EH (cell line): ENCODE measurements at places on chromosomes 4 and X.
A peak's percentile ranks its signal among the peaks of the same experiment; 100 is the strongest.

DNA sequence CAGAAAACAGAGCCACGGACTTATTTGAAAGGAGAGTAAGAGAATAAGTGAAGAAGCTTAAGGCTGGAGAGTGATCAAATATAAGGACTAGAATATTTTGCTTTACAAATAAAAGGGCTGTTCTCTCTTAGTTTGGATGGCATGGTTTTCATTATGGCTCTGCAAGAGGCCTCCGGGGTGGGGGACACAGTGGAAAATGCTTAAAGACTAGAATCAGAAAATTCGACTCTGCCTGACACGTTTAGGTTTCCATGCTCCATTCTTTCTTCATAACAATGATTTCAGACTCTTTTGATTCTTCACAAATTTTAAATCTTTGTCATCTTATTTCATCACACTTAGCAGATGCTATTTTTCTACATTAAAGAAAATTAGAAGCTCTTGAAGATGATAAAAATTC lies 632.4 kb upstream of the BOD1L1 start:
- peak; percentile 16 for DNase-seq

GRCh38 chrX:133350751-133351150 lies 64.5 kb downstream of the GPC4 start:
- DNase-seq, result no peak

GRCh38 chrX:94057385-94057784 lies 383.4 kb downstream of the FAM133A start:
- no peak for DNase-seq

DNA sequence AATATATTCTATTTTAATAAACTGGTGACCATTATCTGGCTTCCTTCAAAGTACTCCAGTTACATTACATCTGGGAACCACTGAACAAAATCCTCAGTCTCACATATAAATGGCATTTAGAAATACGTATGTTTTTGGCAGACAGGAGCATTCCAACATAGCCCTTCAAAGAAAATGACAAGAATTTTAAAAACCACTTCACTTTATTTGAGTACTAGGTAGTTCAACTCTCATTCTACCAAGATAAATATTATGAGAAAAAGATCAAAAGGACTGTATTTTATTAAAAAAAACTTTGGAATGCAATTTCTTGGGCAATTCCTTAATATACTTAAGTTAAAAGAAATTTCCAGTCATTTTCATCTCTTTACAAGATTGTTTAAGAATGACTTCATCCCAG lies 17.6 kb downstream of the TNIP3 start:
- DNase-seq, result peak; percentile 44

DNA sequence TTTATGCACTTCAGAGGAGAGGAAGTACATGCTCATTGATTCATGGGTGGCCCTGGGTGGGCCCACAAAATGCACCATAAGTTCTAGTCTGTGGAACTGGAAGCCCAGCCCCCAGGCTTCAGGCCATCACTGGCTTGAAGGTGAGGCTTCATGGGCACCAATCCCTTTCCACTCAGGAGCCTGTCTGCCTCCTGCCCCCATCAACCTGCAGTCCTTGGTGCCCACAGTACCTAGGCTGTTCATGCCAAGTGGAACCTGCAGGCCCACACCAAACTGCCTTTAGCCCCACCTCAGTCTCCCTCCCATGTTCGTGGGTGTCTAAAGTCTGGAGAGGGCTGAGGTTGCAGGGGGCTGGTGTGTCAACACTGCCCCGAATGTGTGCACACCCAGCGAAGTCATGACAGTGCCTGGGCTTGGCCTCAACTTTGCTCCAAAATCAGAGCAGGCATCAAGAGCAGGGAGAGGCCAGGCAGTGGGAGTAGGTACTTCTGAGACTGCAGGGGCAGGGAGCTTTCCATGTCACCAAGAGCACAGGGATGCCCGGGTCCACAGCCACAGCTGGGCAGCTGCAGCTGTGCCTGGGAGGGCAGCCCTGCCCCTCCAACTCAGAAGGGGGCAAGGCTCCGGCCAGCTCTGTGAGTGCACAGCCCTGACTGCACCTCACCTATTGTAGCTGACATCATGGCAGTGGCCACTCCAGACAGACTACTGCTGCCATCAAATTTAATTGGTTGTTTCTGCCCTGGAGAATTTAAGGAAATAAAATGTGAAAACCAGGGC lies 1250.4 kb upstream of the IGFBP7 start:
- DNase-seq, result no peak

DNA sequence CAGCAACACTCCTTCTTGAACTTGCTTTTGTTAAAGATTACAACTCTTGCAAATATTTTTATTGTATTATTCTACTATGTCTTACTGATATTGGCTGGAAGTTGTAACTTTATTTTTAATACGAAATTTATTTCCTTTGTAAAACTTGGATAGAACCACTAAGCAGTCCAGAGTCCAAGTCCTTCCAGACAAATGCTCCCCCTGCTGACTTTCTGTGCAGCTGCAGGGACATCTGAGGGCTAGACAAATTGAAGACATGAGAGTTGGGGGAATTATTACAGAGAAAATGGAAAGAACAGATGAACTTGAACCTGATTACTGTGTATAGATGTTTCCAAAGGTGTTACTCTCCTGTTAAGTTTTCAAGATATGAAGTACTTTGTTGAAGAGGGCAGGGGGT lies 238.8 kb downstream of the GRIA3 start:
- DNase-seq, result peak; percentile 51

DNA sequence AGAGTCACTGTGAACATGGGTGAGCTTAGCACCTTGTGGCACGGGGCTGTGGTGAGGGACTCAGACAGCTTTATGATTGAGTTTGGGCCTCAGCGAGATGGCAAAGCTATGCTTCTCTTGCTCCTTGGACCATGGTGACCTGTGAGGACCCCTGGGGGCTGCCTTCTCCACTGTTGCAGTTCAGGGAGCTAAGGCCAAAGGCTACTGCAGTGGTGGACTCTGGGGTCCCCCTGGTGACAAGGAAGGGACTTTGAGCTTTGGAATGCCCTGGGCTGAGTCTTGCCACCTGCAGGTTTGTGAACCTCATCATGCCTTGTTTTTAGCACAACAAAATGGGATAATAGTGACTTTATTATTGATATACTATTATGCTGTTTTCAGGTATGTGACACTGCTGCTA lies 36.5 kb downstream of the TBL1X start:
- DNase-seq, result no peak

GRCh38 chrX:120299928-120300327 lies 11.3 kb downstream of the TMEM255A start:
- DNase-seq, result no peak

DNA sequence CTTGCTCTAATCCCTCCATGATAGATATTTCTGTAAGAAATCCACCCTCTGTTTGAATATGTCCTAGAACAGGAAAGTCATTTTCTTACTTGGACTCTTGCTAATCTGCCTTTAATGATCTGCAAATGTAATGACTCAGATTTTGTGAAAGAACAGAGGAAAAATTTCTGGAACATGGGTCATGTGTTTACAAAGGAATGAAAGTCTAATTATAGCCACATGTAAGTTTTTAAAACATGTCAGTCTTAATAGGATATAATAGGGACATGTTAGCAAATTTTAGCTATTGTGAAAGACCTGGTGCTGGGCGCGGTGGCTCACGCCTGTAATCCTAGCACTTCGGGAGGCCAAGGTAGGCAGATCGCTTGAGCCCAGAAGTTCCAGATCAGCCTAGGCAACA lies 47.6 kb downstream of the GRK4 start:
- DNase-seq, result peak; percentile 89

DNA sequence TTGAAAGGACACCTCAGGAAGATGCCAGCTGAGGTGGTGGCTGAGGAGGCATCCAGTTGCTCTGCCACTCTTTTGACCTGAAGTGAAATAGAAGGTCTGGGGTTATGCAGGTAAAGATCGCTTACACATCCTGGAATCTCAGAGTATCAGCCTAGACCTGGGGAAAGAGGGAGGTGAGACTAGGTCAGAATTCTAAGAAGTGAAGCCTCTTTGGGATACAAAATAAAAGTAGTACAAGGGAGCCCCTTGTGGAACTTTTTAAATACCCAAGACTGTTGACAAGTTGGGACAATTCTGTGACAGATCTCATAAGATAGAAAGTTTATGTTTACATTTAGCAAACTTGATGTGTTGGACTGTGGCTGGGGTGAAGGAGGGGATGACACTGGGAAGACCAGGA lies 263.1 kb downstream of the SPRY1 start:
- peak; percentile 20 for DNase-seq

GRCh38 chrX:5449323-5449722 lies 779.3 kb downstream of the NLGN4X start:
- no peak for DNase-seq

- DNase-seq, result no peak
Observed at GRCh38 chr4:37054531-37055077, 189.9 kb upstream of the NWD2 start.

GRCh38 chr4:168710353-168710946 lies 213.6 kb downstream of the PALLD start:
- DNase-seq, result peak; percentile 74

DNA sequence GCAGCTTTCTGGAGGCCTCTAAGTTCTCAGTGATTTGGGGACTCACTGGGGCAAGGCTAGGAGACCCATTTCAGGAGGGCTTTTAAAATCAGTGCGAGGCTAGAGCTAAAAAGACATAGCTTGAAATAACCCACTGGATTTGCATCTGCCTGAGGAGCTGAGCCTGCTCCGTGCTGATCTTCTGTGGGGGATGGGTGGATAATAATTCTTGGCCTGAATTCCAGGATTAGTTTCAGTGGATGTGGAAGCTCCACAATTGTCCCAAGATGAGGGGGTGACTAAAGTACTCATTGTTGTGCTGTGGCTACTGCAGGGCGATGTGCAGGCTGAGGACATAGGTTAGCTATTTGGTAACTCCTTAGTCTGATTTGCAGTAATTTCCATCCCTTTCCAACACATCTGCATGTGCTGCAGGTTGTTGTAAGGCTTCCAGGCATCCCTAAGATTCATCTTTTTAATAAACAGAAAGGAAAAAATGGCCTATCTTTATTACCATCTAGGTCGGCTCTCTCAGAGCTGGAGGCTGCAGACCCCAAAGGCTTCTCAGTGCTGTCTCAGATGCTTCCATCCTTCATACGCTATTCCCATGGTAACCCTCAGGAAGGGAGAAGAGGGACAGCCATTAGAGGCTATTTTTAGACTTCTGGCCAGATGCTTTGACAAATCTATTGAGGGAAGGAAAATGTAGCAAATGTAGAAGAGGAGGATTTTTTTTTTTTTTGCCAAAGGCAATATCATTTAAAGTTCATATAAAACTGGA lies 63.4 kb downstream of the GRXCR1 start:
- DNase-seq, result no peak

- DNase-seq, result peak; percentile 37
Observed at GRCh38 chr4:15665753-15666365, 10.7 kb upstream of the FBXL5 start.

GRCh38 chr4:52157641-52158316 lies 106.7 kb downstream of the SPATA18 start:
- peak; percentile 9 for DNase-seq

DNA sequence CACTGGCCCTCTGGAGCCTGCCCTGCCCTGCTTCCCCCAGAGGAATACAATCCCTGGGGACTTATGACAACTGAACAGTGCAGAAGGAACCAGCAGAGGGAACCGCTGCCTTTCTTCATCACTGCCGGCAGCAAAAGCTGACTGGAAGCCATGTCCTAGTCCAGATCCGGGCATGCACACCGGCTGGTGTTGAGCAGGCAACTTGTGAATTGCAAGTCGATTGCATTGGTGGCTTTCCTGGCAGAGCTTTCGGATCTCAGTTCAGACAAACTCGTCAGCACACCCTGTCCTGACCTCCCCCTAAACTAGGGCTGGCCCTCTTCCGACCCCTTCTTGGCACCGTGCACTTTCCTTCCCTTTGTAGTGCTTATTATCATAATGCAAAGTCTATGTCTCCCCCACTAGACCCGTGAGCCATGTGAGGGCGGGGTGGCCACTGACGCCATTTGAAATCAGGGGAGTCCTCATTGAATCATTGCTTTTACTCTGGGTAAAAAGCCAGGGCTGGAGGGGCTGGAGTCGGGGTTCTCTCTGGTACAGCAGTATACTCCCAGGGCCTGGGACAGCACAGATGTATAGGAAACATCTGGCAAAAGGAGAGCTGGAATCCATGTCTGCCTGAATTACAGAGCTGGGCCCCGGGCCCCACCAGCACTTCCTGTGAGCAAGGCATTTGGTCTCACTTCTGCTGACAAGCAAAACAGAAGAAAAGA lies 1.8 kb downstream of the ARHGAP4 start:
- peak; percentile 64 for DNase-seq

DNA sequence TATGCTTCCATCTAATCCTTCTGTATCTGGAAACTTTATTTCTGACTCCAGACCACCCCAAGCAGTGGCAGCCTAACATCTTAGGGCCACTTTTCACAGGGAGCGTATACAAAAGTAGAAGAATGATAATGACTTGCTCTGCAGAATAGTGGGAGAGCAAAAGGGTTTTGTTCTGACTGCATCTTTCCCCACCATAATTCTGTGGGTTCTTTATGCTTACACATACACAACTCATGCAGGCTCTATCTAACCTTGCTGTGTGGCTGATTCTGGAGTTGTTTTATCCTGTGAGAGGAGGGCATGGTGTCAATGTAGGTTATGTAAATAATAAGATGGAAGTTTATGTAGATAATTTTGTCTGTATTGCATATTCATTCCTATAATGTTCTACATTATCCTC lies 42.4 kb upstream of the NDNF start:
- no peak for DNase-seq

- DNase-seq, result no peak
Observed at GRCh38 chrX:154473683-154474082, 5.4 kb downstream of the LAGE3 start.

GRCh38 chrX:83966347-83966746 lies 105.4 kb downstream of the CYLC1 start:
- no peak for DNase-seq

DNA sequence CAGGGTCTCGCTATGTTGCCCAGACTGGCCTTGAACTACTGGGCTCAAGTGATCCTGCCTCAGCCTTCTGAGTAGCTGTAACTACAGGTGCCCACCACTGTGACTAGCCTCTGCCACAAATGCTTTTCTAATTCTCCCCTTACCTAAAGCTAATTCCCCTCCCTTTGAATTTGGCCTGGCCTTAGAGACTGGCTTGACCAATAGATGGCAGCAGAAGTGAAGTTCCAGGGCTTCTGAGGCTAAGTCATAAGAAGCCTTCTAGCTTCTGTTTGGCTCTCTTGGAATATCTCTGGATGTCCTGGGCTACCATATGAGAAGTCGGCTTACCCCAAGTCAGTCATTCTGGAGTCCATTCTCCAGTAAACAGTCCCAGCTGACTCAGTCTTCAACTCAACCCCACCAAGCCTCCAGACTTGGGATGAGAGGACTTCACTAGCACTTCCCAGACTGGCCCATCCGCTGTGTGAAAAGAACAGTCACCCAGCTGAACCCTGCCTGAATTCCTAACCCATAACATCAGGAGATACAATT lies 61.0 kb downstream of the HPRT1 start:
- DNase-seq, result peak; percentile 74

GRCh38 chr4:65383589-65384305 lies 286.5 kb downstream of the EPHA5 start:
- DNase-seq, result peak; percentile 8

GRCh38 chrX:130984782-130985181 lies 73.4 kb upstream of the ARHGAP36 start:
- no peak for DNase-seq
